ENCODE measurements at places on chromosomes 5 and 9.

GRCh38 chr5:118956727-118957126 lies 31.6 kb downstream of the DTWD2 start:
- DNase-seq, result no peak

DNA sequence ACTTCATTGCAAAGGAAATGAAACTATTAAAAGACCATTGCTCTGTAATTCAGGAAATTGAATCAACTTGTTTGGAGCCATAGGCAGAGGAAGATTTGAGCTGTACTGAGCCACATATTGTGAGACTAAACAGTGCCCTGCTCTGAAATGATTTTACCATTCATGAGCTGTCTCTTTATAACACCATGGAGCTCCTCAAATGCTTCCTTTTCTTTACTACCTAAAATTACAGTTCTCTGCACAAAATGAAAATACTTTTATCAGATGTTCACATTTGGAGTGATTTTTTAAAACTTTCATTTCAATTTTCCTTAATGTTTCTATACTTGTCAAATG lies 97.9 kb downstream of the NLN start:
- DNase-seq, result no peak

DNA sequence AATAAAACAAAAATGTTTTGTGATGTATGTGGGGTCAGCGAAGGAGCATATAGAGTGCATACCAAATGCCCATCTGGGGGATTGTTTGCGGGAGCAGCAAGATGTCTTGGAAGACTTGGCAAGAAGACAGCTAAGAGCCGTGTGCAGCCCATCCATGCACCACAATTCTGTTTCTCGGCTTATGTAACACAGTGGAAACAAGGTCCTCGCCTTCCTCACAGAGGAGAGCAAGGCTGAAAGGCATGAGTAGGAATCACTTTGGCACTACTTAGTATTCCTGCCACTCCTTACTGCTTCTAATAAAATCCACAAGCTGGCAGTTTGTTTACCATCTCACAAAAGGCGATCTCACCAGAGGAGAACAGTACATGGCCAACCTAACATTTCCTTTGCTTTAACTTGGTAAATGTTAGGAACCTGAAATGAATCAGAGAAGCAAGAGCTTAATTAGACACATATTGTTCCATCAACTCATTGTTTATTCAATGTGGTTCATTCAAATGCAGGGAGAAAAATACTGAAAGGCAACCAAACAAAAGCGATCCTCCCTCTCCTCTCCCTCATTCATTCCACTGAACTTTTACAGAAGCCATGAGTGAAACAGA lies 648.1 kb downstream of the ACTL7B start:
- DNase-seq, result no peak

- no peak for DNase-seq
These were observed 12.5 kb downstream of the AGXT2 start for GRCh38 chr5:35035271-35035670.

- DNase-seq, result peak; percentile 73
These were observed 42.8 kb upstream of the STXBP1 start for GRCh38 chr9:127568971-127569885.

DNA sequence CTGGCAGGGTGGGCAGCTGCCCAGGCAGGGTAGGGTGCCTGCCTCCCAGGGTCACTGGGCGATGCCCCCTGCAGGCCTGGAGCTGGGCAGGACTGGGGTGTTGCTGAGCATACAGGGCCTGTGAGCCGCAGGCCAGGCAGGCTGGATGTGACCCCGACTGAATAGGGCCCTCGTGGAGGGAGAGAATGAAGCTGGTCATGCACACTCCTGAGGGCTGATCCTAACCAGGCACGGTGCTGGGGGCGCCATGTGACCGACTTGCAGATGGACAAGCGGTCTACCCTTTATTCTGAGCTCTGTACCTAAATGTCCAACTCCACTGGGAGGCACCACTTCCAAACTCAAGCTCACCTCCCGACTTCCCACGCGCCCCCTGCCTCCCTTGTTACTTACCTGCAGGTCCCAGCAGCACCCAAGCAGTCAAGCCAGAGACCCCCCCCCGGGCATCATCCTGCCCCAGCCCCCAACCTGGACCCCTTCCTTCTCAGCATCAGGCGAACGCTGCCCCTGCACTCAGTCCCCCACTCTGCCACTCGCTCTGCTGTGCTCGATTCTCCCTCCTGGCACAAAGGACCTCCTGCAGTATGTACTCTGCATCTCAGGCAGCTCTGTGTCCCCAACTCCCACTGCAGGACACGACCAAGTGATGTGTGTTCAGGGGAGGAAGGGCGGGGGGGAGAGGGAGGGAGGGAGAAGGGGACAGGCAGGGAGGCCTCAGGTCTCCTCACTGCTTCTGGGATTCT lies 76.8 kb upstream of the PHYKPL start:
- DNase-seq, result no peak

- DNase-seq, result no peak
These were observed 104.0 kb upstream of the ALDH1B1 start for GRCh38 chr9:38288502-38288901.

- no peak for DNase-seq
These were observed 481.1 kb downstream of the TLE4 start for GRCh38 chr9:80052830-80053229.

DNA sequence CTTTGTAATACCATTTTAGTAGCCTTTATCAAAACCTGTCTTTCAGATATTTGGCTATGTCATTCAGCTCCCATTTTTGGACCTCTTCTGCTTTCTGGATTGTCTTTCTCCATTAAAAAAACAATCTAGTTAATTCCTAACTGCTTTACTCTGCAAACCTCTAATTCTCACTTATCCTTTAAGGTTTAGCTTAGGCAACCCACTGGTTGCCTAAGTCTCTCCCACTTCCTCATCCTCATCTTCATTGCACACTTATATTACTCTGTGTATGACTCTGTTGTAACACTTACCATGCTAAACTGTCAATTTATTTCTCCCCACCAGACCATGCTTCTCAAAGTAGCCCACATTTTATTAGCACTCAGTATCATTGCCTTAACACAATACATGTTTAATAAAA lies 205.0 kb upstream of the DMRTA1 start:
- DNase-seq, result no peak

DNA sequence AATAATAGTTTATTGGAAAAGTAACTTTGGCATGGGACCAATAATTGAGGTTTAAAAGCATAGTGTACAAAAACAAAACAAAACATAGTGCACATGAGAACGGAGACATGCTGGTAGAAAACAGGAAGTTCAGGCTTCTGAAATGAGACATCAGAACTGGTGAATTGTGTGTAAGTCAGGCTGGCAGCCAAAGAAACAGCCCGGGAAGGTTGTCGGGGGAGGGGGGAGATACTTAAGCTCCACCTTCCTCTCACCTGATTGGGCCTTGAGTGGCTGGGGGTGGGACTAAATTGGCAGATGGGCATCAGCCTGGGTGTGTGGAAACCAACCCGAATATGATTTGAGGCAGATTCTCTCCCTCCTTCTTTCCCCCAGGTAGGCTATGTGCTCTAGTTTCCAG lies 256.3 kb downstream of the SMARCA2 start:
- DNase-seq, result no peak

GRCh38 chr9:116891424-116891823 lies 204.3 kb downstream of the TRIM32 start:
- no peak for DNase-seq

DNA sequence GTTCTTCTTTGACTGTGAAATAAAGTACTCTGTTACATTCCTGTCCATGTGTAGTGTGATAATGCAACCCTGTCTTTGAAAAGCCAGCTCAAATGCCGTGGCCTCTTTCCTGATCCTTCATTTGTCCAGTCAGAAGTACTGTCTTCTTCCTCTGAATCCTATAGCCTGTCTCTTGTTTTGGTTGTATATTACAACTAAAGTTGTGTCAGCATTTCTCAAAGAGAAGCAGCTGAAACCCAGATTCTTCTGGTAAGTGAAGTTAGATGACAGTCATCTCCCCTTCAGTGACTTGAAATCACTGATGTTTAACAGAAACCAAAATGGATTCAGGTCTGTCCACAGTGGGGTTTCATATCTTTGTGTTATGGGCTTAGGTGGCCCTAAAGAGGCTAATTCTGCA lies 196.2 kb downstream of the PCSK1 start:
- DNase-seq, result no peak

DNA sequence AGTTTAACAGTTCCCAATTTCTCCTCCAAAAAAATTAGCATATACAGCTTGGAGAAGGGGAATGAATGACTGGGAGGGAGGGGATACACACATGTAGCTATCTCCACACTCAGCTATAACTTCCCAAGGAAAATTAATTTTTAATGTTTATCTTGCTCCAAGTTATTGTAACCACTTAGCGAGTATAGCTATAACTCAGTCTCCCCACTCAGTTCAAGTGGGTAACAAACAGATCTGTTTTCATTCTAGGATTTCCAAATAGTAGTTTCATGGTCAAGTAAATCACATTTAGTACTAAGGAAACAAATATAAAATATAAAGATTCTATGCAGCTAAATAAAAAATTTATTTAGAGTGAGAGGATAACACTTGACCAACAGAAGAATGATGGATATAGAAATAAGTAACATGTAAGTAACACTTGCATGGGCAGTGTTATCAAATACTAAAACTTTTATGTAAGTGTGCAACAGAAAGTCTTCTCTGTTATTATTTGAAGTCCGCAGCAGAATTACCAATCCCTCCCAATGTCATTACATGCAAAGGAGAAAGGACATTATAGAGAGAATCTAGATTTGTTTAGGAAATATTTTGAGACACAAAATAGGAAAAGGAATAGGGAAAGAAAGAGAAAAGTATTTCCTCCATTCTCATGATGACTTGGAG lies 10.2 kb upstream of the NFIB start:
- no peak for DNase-seq

- no peak for DNase-seq
These were observed 26.3 kb upstream of the SEMA6A start for GRCh38 chr5:116600876-116601275.

DNA sequence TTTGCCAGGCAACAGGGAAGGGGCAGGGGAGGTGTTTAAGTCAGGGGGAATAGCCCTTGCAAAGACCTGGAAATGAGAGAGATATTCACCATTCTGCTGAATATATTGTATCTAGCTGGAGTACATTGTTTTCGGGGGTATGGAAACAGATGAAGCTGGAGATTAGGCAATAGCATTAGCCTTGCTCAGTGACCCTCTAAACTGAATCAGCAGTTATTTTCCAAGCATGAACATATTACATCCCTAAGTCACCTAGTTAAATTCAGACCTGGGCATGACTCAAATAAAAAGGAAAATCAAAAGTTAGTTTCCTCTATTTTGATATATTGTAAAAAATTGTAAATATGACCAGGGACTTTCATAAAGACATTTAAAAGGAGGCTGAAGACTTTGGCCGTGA lies 544.6 kb upstream of the TRPC7 start:
- DNase-seq, result no peak

DNA sequence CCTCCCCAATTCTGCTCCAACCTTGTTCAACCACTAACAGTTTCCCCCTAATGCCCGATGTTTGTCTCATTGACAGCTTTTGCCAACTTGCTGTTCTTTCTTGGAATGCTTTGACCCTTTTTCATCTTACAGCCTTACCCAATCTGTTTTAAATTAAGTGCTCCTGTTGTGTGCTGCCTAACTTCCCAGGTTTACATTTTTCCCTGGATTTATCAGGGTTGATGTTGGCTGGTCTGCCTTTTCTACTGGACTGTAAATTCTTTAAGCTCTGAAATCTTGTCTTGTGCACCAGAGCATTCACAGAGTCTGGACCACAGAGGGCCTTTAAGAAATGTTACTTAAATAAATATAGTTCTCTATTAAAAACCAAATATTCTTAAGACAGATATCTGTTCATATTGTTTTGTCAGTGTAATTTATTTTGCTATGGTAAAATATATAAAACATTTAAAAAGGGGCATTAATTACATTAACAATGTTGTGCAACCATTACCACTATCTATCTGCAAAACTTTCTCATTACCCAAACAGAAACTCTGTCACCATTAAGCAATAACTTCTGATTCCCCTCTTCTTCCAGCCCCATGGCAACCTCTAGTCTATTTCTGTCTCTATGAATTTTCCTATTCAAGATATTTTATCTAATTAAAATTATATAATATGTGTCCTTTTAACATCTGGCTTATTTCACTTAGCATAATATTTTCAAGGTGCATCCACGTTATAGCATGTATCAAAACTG lies 73.0 kb downstream of the OSTF1 start:
- DNase-seq, result no peak

DNA sequence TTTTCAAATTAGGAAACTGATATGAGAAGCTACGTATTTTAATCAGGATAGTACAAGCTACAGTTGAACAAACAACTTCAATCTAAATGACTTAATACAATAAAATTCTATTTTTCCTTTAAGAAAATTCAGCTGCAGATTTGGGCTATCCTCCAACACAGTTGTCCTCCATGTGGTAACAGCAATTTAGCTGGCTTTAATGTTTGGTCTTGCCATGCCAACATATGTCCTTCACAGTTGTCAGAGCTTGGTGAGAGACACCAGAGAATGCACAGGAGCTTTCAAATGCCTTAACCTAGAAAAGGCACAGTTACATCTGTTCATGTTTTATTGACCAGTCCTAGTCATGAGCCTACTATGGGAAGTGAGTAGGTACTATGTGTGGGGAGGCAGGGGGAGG lies 10.8 kb downstream of the FAM174A start:
- no peak for DNase-seq

- no peak for DNase-seq
These were observed 12.7 kb upstream of the PLEKHG4B start for GRCh38 chr5:79263-79662.

GRCh38 chr9:125639057-125639456 lies 68.0 kb downstream of the MAPKAP1 start:
- DNase-seq, result no peak

DNA sequence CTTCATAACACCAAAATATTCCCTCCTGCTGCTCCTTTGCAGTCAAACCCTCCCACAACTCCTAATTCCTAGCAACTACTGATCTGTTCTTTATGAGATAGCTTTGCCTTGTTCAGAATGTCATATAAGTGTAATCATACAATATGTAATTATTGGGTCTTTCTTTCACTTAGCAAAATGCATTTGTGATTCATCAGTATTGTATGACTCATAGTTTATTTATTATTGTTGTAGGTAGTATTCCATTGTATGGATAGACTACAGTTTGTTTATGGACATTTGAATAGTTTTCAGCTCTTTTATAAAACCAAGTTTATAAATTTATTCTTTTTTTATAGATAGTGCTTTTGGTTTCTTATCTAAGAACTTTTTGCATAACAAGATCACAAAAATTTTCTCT lies 468.2 kb upstream of the KIF2A start:
- no peak for DNase-seq

GRCh38 chr5:139692679-139693308 lies 44.6 kb downstream of the CXXC5 start:
- DNase-seq, result no peak

DNA sequence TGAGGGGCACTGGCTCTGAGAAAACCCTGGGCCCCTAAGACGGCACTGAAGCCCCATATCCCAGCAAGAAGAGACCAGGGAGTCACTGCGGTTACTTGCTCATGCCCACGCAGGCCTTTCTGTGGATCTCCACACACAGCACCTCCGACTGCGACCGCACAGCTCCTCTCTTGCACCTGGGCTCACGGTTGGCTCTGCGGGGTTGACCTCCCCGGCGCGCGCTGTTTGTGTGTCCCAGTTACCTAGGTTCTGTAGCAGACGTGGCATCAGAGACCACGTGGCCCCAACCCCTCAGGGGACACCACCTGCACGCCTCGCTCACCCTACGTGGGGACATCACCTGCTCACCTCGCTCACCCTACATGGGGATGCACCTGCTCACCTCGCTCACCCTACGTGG lies 12.7 kb downstream of the LPCAT1 start:
- no peak for DNase-seq

GRCh38 chr9:124975131-124975530 lies 34.2 kb upstream of the GOLGA1 start:
- no peak for DNase-seq

GRCh38 chr9:81565609-81566008 lies 123.7 kb downstream of the TLE1 start:
- DNase-seq, result no peak

GRCh38 chr5:106401561-106401960 lies 1269.2 kb downstream of the EFNA5 start:
- DNase-seq, result no peak
